ENCODE measurements at places on chromosomes 6 and 20.
A peak's percentile ranks its signal among the peaks of the same experiment; 100 is the strongest.

DNA sequence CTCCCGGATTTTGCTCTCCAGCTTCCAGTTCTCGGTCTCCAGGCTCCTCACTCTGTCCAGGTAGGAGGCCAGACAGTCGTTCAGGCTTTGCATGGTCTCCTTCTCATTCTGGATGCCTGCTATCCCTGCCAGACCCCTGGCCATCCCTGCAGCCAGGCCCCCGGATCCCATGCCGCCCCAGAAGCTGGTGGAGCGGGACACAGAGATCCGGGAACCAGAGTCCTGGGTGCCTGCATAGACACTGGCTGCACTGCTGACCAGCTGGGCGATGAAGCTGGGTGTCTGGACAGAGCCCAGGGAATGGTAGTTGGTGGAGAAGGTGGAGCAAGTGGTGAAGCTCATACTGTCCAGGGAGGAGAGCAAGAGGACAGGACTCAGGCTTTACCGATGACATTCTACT, 2.9 kb upstream of the CALHM6 start:
- DNase-seq = no peak

- no peak for DNase-seq
Observed at GRCh38 chr6:169849396-169849795, 98.0 kb downstream of the ERMARD start.

DNA sequence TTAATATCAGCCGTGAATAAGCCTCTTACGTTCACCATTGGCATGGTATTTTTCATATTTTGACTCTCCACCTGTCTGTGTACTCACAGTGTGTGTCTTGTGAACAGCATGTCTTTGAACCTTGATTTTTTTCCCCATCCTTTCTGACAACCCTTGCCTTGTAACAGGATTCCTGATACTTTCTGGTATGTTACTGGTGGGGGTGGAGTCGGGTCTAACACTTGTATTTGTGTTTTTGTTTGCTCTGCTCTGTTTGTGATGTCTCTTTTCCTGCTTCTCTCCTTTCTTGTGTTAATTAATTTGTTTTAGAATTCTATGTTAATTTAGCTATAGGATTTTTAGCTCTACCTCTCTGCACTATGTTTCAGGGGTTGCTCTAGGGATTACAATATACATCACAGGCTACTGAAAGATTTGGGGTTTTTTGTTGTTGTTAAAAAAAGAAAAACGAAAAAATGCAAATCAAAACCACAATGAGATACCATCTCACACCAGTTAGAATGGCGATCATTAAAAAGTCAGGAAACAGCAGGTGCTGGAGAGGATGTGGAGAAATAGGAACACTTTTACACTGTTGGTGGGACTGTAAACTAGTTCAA, 245.1 kb downstream of the CDH4 start:
- DNase-seq = peak; percentile 70

DNA sequence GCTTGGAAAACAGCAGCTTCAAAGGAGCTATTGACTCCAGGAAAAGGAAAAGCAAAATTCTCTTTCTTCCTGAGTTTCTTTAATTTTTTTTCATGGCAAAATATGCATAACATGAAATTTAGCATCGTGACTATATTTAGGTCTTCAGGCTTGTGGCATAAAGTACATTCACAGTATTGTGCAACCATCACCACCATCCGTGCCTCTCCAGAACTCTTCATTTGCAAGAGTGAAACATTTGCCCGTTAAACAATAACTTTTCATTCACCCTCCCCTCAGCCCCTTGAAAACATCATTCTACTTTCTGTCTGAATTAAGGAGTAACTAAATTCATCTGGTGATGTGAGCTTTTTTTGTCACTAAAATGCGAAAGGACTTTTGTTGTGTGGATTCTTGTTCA, 251.7 kb downstream of the PHACTR1 start:
- no peak for DNase-seq

- no peak for DNase-seq
Observed at GRCh38 chr6:109282756-109283155, 99.5 kb downstream of the CD164 start.

DNA sequence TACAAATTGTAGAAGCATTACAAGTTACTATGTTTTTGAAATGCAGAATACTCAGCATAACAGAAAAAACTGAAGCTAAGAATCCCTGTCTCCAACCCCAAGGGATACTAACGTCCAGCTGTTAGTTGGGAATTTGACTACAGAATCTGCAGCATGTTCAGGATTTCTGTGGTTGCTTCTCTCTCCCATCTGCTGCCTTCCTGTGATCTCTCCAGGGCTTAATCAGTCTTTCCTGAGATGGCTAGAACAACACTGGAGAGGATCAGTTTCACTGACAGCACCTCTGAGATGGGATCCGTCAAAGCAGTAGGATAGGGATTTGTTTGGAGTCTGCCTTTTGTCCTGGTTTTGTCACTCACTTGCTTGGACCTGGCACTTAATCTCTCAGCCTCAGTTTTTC, 73.3 kb upstream of the NUP153 start:
- no peak for DNase-seq

- no peak for DNase-seq
Observed at GRCh38 chr6:22068561-22069305, 228.1 kb downstream of the PRL start.
